ENCODE measurements at places on chromosomes 6 and 20.

DNA sequence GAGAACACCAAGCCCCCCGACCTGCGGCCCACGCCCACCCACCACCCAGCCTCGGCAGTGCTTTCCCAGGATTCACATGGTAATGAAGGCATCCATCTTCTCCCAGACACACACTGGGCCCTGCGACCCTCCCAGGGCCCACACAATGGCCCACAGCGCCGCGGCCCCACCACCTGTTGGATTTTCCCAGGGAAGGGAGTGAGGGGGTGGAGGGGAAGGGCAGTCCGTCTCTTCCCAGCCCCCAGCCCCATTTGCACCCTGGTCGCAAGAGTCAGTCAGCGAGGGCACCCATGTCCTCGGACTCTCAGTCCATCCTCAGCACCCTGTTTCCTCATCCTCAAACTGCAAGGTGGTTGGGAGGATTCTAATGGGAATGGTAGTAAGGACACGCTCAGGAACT, 23.7 kb upstream of the ID1 start:
- DNase-seq, result no peak

GRCh38 chr20:37267667-37268313, 6.2 kb upstream of the GHRH start:
- no peak for DNase-seq

GRCh38 chr6:11775791-11776409, 2.7 kb downstream of the ADTRP start:
- no peak for DNase-seq

DNA sequence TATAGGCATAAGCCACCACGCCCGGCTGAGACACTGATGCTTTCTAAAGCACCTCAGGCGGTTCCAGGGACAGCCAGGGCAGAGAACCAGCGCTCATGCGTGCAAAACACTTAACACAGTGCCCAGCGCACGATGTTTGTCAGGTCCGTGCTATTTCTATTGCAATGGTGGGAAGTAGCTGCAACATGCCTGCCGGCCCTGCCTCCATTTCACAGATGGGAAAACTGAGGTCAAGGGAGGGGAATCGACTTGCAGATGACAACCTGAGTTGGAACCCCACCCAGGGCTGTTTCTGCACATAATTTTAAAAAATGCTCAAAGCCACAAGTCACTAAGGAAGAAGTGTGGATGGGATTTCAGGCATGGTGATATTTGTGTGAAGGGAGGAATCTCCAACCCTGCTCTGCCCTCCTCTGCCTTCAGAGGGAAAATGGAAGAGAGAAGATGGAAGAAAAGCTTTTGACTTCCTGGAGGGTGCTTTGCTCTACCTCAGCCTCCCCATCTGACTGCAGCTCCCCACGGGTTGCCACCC, 39.9 kb downstream of the KIAA1755 start:
- no peak for DNase-seq

- peak; percentile 74 for DNase-seq
Observed at GRCh38 chr6:56245903-56246351, 1.5 kb downstream of the COL21A1 start.

DNA sequence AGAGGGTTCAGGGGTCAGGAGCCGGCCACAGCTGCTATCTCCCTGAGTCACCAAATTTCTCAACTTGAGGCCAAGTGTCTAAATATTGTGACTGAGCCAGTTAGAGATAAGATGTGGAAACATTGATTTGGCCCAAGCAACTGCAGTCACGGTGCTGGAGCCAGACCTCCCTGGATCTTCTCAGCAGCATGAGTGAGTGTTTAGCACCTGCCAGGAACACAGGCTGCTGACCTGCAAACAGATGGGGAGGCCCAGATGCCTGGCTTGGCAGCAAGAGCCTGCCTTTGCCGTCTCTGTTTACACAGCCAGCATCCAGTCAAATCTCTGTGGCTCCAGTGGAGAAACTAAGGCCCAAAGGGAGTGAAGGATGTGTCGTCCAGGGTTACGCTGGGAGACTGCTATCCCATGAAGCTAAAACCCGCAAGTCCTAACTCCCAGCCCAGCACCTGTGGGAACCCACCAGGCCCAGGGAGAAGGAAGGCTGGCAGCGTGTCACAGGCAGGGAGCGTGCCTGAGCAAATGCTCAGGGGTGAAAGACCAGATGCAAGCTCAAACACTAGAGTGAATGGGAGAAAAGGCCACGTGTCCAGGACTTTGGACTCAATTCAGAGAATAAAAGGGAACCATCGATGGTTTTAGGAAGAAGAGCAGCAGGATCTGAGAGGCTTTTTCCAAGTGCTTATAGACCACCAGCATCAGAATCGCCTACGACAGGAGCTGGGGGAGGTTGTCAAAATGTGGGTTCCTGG, 15.9 kb upstream of the PTGIS start:
- peak; percentile 58 for DNase-seq

DNA sequence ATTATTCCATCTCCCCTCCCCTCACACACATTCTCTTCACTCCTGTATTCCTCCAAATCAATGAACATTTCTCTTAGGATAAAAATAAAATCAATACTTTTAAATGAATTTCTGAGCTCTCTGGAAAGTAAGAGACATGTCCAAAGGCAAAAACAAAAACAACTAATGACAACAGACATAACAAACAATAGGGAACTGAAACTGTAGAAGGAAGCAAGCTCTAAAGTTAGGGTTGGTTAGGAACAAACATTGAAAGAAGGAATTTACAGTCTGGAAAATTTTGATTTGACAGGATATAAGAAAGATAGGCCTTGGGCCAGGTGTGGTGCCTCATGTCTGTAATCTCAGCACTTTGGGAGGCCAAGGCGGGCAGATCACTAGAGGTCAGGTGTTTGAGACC, 17.5 kb upstream of the MYCT1 start:
- DNase-seq, result no peak

DNA sequence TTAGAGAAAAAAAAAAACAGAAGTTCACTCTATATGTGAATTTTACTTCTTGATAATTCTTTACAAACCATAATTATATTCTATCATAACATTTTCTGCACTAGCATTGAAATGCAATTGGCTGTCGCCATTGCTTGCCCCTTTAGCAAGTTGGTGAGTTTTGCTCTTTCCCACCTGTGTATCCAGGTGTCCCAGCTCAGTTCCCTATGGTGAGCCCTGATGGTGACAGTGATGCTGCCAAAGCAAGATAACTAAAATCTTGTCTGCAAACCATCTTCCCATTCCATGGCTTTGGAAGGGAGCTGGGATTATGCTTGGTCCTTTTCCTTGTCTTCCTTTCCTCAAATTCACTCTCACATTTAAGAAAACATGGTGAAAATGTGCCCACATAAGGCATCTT, 429.6 kb downstream of the NKAIN2 start:
- DNase-seq, result no peak

- no peak for DNase-seq
Observed at GRCh38 chr6:166415306-166415705, 32.6 kb upstream of the MPC1 start.

Measured in fibroblast of skin of right quadriceps (primary cell).